Activated CD4-positive, CD25-positive, alpha-beta regulatory T cell treated with anti-CD3 and anti-CD28 coated beads, Interleukin-2, amount 50 U/mL, for 24 hours (primary cell): ENCODE measurements at places on chromosomes 12 and 14.

DNA sequence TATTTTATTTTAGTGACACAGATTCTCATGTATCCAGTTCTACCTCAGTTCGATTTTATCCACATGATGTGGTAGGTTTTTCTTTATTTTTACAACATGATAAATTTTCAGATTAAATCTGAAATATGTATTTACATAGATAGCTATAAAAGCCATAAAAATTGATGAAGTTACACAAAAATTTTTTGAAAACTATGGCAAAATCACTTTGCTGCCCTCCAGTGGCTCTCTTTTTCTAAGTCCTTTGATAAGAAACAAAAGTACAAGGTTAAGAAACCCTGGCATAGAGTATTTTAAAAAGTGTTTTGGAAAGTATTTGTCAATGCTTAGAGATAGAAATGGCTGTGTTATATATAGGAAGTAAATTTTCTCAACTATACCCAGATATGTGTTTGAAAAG, 104.2 kb downstream of the PCNX1 start:
- ATAC-seq, result no peak

DNA sequence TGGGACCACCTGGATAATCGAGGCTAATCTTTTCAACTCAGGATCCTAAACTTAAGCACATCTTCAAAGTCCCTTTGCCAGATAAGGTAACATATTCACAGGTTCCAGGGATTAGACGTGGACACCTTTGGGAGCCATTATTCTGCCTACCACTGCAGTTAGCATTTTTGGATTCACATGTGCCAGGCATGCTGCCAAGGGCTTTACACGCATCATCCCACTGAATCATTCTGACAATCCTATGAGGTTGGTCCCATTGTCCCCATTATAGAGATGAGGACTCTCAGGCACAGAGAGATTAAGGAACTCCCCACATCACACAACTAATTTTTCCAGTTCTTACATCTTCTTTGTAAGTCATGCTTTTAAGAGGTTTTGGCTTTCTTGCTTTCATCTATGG, 34.5 kb downstream of the RTN1 start:
- no peak for ATAC-seq

DNA sequence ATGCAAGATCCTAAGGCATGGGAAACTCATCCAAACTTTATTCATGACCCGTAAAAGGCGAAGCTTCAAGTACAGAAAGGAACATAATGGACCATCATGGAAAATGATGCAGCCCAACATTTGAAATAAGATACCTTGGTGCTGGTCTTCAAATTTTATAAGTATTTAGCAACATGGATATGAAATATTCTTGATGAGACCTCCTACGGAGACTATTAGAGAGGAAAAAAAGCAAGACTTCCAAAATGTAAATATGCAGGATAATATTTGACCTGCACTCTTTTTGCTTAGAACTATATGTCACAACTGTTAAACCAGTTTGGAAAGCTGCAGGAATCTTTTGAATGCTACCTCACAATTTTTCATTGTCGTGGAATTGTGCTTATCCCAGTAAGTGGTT, 168.8 kb upstream of the ARID2 start:
- ATAC-seq, result no peak

GRCh38 chr12:46830731-46831334, 5.0 kb upstream of the SLC38A4 start:
- no peak for ATAC-seq

DNA sequence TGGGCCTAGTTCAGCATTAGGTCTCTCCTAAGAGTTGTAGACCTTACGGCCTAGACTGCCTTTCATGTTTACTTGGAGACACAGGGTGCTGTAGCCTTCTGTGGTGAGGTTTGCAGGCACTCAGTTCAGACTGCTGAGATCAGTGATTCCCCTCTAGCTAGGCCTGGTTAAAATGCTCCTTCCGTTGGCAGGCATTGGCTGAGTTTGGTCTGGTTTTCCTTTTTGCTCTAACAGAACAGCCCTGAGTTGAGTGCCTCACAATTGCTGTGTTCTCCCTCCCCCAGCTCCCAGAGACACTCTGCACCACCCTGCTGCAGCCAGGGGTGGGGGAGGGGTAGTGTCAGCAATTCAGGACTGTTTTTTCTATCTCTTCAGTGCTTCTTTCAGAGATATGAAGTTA, 178.9 kb upstream of the DYRK2 start:
- ATAC-seq, result no peak

DNA sequence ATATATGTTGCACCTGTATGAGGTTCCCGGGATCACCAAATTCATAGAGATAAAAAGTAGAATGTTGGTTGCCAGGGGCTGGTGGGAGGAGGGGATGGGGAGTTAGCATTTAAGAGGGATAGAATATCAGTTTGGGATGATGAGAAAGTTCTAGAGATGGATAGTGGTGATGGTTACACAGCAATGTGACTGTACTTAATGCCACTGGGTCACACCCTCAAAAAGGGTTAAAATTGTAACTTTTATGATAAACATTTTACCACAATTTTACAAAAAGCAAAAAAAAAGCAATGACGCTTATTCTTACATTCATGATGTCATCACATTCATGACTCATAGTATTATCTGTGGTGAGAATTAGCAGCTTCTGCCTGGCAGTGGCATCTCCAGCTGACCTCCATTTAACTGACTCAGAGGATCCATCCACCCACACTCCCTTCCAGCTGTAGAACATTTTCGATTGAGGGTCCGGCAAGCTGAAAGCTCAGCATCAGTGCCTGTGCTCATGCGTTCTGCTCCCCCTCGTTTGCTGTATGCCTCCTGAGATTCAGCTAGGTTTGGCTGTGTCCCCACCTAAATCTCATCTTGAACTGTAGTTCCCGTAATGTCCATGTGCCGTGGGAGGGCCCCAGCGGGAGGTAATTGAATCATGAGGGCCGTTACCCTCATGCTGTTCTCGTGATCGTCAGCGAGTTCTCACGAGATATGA, 64.8 kb upstream of the TMEM260 start:
- ATAC-seq, result peak; percentile 59

GRCh38 chr14:83816761-83817160, 1713.2 kb upstream of the FLRT2 start:
- ATAC-seq, result no peak

- no peak for ATAC-seq
Observed at GRCh38 chr14:104023325-104024055, 62.0 kb upstream of the ASPG start.

- no peak for ATAC-seq
Observed at GRCh38 chr12:80643961-80644360, 63.5 kb upstream of the MYF6 start.

- no peak for ATAC-seq
Observed at GRCh38 chr12:17110316-17110715, 504.4 kb upstream of the LMO3 start.

DNA sequence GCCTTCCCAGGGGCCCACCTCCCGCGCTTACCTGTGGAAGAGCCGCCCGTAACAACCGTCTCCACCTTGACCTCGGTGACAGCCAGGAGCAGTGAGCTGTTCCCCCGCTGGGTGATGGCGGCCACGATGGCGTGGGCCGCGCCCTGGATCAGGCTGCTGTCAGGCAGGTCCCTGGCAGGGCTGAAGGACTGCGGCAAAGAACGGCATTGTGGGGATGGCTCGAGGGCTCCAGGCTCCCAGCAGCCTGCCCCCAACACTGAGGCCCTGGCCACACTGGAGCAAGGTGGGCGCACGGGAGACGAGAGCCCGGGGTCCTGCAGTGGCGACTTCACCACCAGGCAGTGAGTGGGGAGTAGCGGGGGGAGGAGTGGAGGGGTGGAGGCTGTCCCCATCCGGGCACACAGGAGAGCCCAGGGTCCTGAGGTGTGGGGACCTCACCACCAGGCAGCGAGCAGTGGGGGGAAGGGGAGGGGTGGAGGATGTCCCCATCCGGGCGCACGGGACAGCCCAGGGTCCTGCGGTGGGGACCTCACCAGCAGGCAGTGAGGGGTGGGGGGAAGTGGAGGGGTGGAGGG, 25.0 kb downstream of the JAG2 start:
- ATAC-seq, result no peak

DNA sequence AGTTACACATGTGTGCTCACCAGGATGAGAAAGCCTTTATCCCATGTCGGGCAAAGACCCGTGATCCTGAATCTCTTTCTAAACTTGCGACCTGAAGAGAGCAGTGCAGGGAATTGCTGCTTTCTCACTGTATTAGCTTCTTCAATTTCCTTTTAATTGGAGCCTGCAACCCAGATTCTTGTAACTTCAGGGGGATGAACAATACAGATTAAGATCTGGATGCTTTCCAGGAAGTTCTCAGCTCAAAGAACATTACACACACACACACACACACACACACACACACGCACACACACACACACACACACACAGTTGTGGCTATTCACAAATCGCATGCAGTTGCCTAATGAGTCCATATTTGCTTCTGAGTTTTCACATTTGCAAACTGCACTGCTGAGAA, 268.3 kb downstream of the NPAS3 start:
- ATAC-seq, result no peak

DNA sequence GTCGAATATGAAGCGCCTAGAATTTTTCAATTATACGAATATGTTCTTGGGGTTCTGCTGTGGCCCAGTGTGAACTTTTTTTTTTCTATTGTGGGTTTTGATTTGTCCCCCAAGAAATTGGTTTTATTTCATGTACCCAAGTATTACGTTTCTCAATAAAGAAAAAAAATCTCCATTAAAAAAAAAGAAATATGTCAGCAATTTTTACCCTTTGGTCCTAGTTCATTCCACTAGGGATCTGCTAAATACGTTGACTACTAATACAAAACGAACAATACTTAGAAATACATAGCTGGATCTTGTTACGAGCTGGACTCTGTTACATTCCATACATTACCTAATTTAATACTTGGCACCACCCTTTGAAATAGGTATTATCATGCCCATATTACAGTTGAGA, 216.9 kb downstream of the SLC16A7 start:
- ATAC-seq, result no peak

DNA sequence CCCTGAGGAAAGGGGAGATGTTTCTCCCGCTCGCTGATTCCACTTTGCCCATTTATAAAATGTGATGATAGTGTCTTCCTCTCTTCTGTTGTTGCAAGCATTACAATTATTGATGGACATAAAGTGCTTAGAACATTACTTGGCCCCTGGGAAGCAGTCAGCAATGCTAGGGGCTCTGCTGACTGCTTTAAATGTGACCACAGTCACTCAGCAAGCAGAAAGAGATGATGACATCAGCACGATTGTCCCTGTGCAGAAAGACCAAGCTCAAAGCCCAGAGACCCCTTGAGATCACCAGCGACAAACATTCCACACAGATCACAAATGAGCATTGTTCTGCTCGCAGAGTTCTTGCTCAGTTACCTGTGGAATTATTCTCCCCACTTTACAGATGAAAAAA, 26.5 kb downstream of the TUNAR start:
- ATAC-seq, result no peak

DNA sequence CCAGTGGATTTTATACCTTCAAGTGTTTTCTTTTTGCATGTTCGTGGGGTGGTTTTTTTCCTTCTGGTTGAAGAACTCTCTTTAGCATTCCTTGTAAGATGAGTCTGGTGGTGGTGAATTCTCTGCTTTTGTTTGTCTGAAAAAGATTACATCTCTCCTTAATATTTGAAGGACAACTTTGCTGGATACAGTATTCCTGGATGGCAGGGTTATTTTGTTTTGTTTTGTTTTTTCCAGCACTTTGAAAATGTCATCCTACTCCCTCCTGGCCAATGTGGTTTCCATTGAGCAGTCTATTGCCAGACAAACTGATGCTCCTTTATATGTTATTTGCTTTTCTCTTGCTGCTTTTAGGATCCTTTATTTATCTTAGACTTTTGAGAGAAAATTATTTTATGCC, 43.2 kb upstream of the ZFP36L1 start:
- ATAC-seq, result no peak

DNA sequence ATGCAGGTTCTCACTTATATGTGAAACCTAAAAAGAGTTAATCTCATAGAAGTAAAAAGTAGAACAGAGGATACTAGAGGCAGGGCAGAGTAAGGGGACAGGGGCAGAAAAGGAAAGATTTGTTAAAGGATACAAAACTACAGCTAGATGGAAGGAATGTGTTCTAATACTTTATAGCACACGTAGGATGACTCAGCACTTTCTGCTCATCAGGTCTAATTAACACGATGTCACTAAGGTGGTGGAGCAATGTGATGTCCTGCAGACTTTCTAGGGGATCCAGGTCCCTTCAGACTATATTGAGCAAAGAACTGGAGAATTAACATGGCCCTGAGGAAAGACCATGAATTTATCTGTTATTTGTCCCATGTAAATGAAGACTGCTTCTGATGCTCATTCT, 80.8 kb upstream of the CMKLR1 start:
- ATAC-seq, result no peak

GRCh38 chr14:89029961-89030694, 205.7 kb downstream of the TTC8 start:
- no peak for ATAC-seq

DNA sequence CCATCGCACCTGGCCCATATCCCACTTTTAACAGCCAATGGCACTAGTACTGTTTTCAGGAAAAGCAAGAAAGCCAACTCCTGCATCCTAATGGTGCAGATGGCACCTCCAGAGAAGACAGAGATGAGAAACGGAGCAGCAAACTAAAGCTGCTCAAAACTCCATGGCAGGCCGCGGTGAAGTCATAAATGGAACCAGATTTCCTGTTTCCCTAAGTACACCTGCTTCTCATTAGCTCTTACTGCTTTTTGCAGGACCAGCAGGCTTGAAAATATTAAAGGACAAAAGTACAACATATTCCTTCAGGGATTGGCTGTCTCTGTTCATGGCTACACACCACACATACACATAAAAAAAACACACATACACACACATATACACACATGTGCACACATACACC, 36.7 kb upstream of the LGALS3 start:
- no peak for ATAC-seq

DNA sequence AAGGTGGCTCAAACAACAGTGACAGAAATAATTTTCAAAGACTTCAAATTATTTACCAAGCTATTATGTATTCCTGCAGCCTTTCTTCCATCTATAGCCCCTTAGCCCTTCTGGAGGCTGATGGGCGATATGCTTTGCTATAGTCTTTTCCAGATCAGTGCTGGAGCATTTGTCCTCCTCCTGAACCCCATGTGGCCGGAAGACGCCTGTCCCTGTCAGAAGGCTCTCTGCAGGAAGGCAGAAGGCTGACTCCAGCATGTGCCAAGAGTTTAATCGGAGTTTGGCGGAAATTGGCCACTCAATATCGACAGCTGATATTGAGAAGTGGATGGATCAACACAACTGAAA, 49.3 kb upstream of the MAX start:
- no peak for ATAC-seq

DNA sequence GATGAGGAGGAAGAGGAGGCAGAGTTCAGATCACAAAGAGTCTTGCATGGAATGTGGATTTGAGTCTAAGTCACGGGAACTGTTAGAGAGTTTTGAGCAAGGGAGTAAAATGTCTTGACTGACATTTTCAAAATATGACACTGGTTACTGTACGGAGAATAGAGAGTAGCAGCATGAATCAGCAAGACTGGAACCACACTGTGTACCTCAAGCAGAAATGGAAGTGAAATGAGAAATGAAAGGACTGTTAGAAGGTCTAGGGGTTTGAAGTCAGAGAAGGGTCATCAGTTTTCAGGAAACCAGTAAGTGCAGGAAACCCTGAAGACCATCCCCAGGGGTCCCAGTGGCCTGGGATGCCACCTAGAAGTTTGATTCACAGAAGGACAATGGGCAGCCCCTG, 236.3 kb downstream of the GALC start:
- ATAC-seq, result no peak
